ENCODE measurements at places on chromosomes 1 and 21.

GRCh38 chr1:180101411-180101810 lies 53.3 kb upstream of the QSOX1 start:
- DNase-seq: no peak

DNA sequence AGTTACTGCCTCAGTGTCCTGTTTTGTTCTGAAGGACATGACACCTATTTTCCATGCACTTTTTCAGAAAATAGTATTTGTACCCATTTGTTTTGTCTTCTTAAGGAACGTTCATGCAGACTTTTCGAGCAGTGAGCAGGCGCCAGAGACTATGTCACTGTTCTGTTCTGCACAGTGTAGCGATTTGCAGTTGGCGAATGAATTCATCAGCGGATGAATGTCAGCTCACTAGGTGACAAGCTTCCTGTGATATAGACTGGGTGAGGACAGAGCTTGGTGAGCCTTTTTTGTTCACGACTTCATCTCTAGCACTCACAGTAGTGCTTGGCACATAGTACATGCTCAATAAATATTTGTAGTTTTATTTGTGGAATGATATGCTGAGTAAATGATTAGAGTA lies 177.8 kb downstream of the NFIA start:
- no peak for DNase-seq

DNA sequence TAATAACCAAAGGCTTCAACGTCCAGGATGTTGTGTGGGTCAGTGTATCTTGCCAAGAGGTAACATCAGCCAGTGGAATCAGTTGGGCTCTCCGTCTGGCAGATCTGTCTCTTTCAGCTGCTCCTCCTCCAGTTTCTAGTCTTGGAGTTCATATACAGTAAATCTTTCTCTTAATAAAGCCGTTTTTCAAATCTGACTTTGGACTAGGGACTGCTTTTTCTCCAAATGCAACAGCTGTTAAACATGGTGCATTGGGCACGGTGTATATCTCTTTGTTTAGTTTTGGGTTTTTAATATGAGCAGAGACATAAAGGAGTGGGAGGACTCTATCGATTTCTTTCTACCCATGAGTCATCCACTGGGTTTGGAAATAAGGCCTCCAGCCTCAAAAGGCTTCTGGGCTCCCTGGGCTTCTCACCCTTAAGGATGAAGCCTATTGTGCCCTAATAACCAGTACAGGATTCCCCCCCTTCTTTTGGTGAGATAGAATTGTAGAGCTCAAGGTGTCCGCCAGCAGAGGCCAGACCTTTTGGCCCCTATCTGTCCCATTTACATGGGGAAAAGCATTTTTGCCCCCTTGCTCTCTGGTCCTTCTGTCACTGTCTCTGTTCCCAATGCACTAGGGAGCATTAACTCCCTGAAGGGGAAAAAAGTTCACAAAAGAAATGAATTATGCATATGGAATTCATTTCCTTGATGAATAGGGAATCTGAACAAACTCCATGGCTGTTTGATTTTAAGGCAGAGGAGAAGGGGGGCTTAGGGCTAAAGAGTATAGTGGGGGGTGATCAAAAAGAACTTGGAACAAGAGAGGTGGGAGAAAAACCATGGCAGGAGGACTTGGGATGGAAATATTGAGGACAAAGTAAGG lies 86.0 kb downstream of the PBX1 start:
- no peak for DNase-seq

GRCh38 chr21:38379147-38379546 lies 119.1 kb downstream of the ERG start:
- no peak for DNase-seq

DNA sequence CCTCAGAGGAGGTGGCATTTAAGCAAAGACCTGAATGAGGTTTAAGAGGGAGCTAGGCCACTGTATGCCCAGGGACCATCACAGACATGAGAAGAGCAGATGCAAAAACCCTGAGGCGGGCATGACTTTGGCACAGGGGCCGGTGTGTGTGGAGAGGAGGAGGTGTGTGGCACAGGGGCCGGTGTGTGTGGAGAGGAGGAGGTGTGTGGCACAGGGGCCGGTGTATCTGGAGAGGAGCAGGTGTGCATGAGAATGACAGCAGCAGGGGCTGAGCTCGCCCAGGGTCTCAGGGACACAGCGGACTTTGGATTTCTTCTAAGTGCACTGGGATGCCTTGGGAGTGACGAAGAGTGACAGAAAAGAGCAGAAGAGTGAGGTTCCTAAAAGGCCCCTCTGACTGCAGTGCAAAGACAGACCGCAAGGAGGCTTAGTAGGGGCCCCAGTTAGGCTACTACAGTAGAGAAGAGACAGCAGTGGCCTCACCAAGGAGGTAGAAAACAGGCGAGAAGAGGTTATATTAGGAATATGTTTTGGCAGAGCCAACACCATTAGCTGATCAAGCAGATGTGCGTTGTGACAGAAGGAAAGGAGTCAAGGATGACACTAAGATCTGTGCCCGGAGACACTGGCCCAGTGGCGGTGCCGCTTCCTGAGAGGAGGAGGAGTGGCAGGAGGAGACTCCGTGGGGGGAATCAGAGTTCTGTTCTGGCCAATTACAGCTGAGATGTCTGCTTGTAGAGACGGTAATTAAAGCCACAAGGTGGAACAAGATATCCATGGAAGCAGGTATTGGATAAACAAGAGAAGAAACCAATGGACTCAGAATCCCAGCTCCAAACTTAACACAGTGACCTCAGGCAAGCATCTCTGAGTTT lies 18.4 kb downstream of the ZBTB17 start:
- DNase-seq: no peak
